ENCODE measurements at places on chromosomes 12 and 14.
A peak's percentile ranks its signal among the peaks of the same experiment; 100 is the strongest.

DNA sequence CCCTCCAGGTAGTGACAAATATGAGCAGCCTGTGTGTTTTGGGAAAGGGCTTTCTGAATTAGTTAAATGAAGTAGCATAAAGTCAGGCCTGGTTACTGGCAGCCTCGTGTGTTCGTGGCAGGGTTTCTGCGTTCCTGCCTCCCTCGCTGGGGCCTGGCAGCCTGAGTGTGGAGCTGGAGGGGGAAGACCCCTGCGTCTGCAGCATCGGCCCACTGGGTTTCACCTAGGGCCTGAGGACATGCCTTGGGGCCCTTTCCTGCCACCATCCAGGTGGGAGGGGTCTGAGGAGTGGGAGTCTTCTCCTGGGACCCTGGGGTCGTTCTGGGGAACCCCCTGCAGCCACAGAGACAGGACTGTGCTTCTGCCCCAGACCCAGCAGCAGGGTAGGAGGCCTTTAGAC, 20.4 kb upstream of the AMN start:
- no peak for DNase-seq

- DNase-seq: no peak
These were observed 58.5 kb downstream of the SLC4A8 start for GRCh38 chr12:51482929-51483697.

DNA sequence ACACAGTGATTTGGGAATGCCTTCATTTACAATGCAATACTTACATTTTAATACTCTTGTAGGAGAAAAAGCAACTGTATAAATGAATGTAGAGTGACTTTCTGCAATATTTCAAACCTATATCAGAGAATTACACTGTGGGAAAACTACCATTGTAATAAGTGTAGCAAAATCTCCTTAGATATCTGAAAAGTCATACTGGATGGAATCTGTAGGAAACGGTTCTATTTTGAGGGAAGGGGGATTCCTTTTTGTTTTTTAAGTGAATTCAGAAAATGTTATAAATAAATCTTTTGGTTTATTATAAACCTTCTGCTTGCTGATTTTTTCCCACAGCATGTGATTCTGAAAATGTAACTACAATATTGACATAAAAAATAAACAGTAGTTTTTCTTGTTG, 23.0 kb downstream of the ZNF891 start:
- DNase-seq: no peak

- DNase-seq: peak; percentile 37
These were observed 63.3 kb downstream of the RASSF3 start for GRCh38 chr12:64673490-64674169.

GRCh38 chr12:64525461-64526160, 73.7 kb downstream of the TBK1 start:
- DNase-seq: no peak

DNA sequence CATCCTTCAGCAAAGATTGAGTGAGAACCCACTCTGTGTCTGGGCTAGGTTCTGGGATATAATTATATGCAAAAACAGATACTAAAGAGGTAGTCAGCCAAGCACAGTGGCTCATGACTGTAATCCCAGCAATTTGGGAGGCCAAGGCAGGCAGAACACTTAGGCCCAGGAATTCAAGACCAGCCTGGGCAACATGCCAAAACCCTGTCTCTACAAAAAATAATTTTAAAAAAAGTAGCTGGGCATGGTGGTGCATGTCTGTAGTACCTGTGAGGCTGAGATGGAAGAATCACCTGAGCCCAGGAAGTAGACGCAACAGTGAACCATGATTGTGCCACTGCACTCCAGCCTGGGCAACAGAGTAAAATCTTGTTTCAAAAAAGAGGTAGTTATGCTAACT, 237.5 kb upstream of the HMGA2 start:
- no peak for DNase-seq

GRCh38 chr12:32139064-32139421, 32.4 kb downstream of the BICD1 start:
- DNase-seq: peak; percentile 43

DNA sequence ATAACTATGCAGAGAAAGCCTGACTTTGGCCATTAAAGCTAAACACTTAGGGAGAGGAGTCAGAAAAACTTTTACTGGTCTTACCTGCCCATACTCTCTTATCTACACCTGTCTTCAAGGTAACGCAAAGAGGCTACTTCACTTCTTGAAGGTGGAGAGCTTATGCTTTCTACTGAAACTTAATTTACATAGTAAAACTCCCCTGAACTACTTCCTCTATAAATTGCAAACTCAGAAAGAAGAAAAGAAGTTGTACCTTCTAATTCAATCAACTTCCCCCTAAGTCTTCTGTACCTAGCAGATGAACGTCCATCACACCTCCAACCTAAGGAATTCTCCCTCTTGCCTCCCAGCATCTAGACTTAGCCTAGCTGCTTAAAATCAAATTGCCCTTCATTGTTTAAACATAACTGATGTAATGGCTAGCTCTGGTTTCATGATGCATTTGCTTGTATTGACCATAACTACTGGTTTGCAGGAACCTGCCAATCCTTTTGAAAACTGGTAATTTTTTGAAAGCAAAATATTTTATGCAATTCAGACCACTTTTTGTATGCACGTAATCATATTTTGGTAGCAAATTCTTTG, 87.7 kb downstream of the STON2 start:
- no peak for DNase-seq

DNA sequence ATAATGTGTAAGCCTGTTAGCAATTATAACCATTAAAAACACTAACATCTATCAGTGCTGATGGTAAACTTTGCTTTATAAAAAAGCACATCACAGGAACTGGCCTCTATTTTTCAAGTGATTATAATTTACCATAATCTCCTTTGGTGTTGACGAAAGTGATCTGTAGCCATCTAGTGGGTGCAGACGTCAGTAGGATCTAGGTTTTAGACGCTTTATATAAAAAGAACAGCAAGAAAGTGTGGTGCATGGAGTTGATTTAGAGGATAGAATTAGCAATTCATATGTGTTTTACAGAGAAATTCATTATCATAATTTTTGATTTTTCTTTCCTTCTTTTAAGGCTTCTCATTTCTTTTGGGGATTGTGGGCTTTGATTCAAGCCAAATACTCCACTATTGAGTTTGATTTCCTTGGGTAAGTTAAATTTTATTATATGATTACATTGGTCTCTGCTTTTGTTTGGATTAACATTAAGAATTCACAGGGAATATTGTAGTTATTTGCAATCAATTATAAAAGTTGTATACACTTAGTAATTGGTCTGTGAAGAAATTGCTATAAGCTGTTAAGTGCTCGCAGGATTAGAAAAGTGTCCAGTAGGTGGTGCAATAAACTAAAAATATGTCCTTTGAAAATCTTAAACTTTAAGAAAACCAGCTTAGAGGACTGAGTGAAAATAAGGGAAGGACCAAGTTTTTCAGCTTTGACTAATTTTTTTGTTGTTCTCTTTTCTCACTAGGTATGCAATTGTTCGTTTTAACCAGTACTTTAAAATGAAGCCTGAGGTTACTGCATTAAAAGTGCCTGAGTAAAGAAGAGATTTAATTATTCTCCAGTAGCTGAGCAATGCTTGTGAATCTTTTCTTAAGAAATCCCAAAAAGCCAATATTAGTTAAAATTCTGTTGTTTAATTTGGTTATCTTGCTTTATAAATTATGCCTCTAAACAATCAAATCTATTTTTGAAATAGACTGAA, 59.5 kb downstream of the ETNK1 start:
- DNase-seq: peak; percentile 1
